Stomach (tissue), 19 donors: ENCODE measurements at places on chromosomes 6 and 20. TPM values are rescaled to one million over a fixed set of nuclear protein-coding genes. Genes with fewer than 3 reads are reported as not detected.

The RAET1L gene
- total RNA-seq: not detected

The SALL4 gene
- total RNA-seq: 1.2 TPM

The RNGTT gene
- 8.0 TPM for total RNA-seq

The EEF1A2 gene
- total RNA-seq: 64.8 TPM

The DNMT3B gene
- 17.0 TPM for total RNA-seq

The LIN28B gene
- total RNA-seq: not detected

The KHDC1 gene
- 1.8 TPM for total RNA-seq

DNA sequence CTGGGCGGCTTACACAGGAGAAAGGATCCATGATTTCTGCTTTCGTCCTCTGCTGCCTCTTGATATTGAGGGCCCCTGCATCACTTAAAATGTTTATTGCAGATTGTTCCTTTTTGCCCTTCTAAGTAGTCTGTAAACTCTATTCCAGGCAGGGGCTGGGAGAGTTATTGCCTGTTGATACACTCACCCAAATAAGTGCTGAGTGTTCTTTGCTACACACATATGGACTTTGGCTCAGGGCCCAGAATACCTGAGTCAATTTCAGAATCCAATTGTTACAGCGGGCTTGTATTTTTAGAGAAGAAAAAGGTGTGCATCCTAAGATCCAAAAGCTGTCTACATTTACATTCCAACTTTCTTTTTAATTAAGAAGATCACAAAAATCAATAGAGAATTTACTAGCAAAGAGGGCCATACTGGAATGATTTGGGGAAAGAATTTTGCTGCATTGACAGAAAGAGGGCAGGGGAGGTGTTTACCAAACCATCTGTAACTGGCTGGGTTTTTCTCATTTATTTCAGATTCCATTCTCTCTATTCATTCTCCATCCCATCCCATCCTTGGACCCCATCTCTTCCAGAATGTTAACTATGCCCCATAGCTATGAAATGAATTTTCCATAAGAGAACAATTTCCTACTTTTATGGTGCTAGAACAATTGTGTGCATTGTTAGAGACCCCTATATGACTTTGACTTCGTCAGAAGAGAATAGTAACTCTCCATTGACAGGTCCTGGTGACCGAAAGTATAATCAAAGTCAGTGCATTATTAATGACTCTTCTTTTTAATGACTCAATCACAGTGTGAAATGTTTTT lies 959.9 kb upstream of the FLRT3 start:
- no peak overlapping the region for H3K4me3 ChIP-seq
- H3K27me3 ChIP-seq: no peaks in the 10 kb centered on the region
- peaks cover 21% of the 10 kb centered on the region for H3K4me1 ChIP-seq
- H3K36me3 ChIP-seq: no peaks in the 10 kb centered on the region

GRCh38 chr6:116392132-116393013 lies 21.6 kb downstream of the DSE start:
- no peak for DNase-seq
- H3K36me3 ChIP-seq: no peaks in the 10 kb centered on the region
- no peaks in the 10 kb centered on the region for H3K27me3 ChIP-seq
- peaks cover 35% of the 10 kb centered on the region for H3K4me1 ChIP-seq
- H3K4me3 ChIP-seq: no peak overlapping the region
- H3K27ac ChIP-seq: no peak overlapping the region

- DNase-seq: no peak
- no peaks in the 10 kb centered on the region for H3K27me3 ChIP-seq
- no peak overlapping the region for H3K27ac ChIP-seq
- H3K4me1 ChIP-seq: no peaks in the 10 kb centered on the region
These were observed 98.3 kb upstream of the PHACTR1 start for GRCh38 chr6:12618296-12618695.

DNA sequence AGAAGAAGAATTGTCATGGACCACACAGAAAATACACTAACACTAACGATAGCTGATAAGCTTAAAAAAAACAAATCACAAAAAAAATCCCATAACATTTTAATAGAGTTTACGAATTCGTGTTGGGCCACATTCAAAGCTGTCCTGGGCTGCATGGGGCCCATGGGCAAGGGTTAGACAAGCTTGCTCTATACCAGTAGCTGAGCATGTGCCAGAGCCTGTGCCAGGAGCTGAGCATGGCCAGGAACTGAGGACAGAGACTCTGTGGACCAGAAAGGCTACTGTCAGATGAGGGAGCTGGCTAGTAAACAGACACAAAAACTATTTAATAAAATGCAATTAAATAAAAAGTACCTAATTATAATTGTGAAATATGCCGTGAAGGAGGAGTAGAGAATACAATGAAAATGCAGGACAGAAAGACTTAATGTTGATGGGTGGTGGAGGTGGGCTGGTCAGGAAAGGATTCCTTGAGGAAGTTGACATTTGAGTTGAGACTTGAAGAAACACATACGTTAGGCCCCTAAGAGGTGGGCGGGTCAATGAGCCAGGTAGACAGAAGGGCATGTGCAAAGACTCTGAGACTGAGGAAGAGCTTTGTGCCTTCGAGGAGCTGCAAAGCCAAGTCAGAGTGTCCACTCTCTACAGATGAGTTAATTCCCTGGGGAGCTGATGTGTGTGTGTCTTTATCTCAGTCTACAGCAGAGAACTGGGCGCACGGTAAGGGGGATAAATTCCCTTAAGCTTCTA lies 66.1 kb downstream of the JPH2 start:
- DNase-seq: no peak
- no peak overlapping the region for H3K4me3 ChIP-seq

GRCh38 chr20:9150679-9151078 lies 81.8 kb downstream of the PLCB4 start:
- no peaks in the 10 kb centered on the region for H3K4me1 ChIP-seq
- no peak overlapping the region for H3K4me3 ChIP-seq
- no peaks in the 10 kb centered on the region for H3K27me3 ChIP-seq
- no peak for DNase-seq
- no peaks in the 10 kb centered on the region for H3K36me3 ChIP-seq
- H3K27ac ChIP-seq: no peak overlapping the region

DNA sequence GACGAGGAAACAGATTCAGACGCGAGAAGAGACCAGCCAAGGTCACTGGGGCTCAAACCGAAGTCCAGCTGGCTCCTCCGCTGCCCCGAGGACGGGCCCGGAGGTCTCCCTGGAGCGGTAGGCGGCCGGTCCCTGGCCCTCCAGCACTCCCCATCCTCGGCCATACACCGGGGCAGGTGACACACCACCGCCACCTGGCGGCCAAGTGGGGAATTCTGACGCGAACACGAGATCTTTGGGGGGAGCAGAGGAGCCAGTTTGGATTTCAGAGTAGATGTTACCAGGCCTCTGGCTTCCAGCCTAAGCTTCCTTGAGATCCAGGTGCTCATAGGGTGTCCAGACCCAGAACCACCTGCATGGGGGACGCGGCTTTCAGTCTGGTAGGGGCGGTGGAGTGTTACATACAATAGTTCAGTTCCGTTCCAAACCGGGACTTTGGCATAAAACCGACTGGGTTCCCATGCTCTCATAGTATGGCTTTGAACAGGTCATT lies 16.1 kb downstream of the BPIFB1 start:
- DNase-seq: peak; percentile 83
- peaks cover 6% of the 10 kb centered on the region for H3K4me1 ChIP-seq
- no peak overlapping the region for H3K27ac ChIP-seq
- H3K4me3 ChIP-seq: no peak overlapping the region

DNA sequence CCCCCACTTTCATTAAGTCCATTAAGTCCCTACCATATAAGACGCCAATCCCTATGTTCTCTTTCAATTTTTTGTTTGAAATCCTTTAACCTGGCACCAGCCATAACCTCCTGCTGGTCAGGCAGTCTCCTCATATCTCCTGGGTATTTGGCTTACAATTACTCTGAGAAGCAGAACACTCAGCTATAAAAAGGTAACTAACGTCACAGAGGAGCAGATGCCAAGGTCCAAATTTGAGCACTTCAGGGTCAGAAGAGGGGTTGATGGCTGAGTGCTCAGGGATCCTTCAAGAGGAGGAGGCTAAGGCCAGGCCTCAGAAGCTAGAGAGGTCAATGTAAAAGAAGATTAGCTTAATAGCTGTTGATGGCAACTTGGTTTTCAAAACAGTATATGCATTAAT lies 22.3 kb upstream of the RCAN2 start:
- H3K27ac ChIP-seq: no peak overlapping the region
- H3K4me1 ChIP-seq: peaks cover 40% of the 10 kb centered on the region
- no peak overlapping the region for H3K4me3 ChIP-seq
- no peaks in the 10 kb centered on the region for H3K27me3 ChIP-seq
- H3K36me3 ChIP-seq: no peaks in the 10 kb centered on the region

GRCh38 chr6:23280437-23280836 lies 711.1 kb downstream of the HDGFL1 start:
- H3K4me1 ChIP-seq: no peaks in the 10 kb centered on the region
- no peaks in the 10 kb centered on the region for H3K36me3 ChIP-seq
- no peak for DNase-seq
- H3K27ac ChIP-seq: no peak overlapping the region

DNA sequence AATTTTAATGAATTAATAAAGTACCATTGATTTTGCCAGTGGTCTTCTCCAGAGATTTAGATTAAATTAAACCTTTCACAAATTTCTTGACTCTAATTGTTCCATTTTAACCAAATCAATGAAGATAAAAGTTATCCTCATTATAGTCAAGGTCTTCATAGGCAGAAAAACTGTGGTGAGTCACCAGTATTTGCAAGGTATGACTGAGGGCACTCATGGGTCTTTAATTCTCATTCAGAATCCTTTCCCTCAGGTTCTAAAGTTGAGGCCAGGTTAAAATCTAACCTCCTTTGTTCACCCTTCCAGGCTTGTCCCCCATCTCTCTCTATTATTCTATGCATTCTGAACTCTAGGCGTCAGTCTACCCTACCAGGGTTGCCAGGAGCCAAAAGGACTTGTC lies 93.9 kb downstream of the JAG1 start:
- H3K27ac ChIP-seq: no peak overlapping the region
- no peaks in the 10 kb centered on the region for H3K36me3 ChIP-seq
- no peaks in the 10 kb centered on the region for H3K4me1 ChIP-seq
- no peak for DNase-seq
- H3K4me3 ChIP-seq: no peak overlapping the region

DNA sequence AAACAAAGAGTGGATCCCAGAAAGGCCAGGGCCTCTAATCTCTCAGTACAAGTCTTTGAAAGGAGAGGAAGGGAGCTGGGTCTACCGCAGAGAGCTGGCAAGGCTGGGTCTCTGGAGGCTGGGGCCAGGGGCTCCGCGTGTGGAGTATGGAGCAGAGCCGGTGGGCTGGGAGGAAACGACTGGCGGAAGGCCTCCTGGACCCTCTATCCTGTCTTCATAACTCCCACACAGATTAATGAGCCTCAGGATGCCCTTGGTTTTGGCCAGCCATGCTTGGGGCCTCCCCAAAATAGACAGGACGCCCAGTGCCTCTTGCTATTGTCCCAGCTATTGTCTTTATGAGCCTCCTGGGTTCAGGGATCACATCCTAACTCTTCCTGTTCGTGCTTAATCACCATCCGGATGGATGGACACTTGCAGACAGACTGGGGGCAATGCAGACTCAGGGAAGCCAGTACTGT lies 306.4 kb downstream of the DHX35 start:
- no peak for DNase-seq
- no peak overlapping the region for H3K27ac ChIP-seq
- no peaks in the 10 kb centered on the region for H3K4me1 ChIP-seq
- H3K36me3 ChIP-seq: no peaks in the 10 kb centered on the region
- no peak overlapping the region for H3K4me3 ChIP-seq
- H3K27me3 ChIP-seq: no peaks in the 10 kb centered on the region

DNA sequence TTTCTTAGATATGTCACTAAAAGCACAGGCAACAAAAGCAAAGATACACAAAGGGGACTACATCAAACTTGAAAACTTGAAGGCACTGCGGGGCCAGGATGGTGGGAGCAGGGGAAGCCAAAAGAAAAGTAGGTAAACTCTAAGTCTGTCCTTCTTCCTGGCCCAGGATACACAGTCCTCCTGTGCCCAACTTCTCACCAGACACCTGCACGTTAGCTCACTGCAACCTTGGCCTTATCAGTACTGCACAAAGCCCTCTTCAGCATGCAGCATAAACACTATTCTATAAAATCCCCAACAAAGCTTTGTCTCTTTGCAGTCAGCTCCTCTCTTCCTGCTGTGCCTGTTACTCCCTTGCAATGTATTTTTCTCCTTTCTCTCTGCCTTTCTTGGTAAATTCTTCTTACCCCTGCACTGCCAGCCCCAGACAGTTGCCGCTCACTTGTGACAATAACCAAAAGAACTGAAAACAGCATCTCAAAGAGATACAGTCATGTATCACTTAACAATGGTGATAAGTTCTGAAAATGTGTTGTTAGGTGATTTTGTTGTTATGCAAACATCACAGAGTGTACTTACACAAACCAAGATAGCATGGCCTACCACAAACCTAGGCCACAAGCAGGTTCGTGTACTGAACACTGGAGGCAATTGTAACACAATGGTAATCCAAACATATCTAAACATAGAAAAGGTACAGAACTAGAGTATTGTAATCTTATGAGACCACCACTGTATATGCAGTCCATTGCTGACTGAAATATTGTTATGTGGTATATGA lies 51.2 kb downstream of the NINL start:
- peaks cover 10% of the 10 kb centered on the region for H3K4me1 ChIP-seq
- no peak overlapping the region for H3K27ac ChIP-seq
- H3K27me3 ChIP-seq: no peaks in the 10 kb centered on the region
- peaks cover 7% of the 10 kb centered on the region for H3K36me3 ChIP-seq
- no peak for DNase-seq
- no peak overlapping the region for H3K4me3 ChIP-seq

DNA sequence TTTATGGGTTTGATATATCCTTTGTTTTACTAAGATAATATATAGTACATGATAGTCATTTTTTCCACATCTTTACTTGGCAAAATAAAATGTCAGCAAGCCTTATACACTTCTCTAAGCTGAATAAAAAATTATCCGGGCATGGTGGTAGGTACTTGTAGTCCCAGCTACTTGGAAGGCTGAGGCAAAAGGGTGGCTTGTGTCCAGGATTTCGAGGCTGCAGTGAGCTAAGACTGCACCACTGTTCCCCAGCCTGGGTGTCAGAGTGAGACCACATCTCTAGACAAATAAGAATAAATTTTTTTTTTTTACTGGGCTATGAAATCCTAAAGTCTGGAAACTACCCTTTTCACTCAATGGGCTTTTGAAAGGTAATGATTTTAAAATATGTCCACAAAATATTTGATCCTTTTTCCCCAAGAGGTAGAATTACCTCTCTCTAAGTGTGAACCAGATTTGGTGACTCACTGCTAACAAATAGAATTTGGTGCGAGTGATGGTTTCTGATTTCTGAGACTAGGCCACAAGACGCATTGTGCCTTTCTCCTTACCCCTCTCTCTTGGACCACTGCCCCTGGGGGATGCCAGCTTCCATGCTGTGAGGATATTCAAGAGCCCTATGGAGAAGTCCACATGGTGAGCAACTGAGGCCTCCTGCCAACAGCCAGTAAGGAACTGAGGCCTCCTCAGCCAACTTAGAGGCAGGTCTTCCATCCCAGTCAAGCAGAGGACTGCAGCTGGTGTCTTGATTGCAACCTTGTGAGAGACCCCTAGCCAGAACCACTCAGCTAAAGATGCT lies 84.2 kb upstream of the ZNFX1 start:
- no peaks in the 10 kb centered on the region for H3K36me3 ChIP-seq
- DNase-seq: no peak
- no peaks in the 10 kb centered on the region for H3K27me3 ChIP-seq
- H3K27ac ChIP-seq: no peak overlapping the region

- H3K27ac ChIP-seq: no peak overlapping the region
- no peak overlapping the region for H3K4me3 ChIP-seq
- H3K4me1 ChIP-seq: peaks cover 4% of the 10 kb centered on the region
- no peaks in the 10 kb centered on the region for H3K27me3 ChIP-seq
- DNase-seq: no peak
These were observed 34.5 kb downstream of the FGD2 start for GRCh38 chr6:37039958-37040357.

GRCh38 chr6:161901740-161902426 lies 628.0 kb upstream of the AGPAT4 start:
- no peak for DNase-seq
- H3K27ac ChIP-seq: no peak overlapping the region
- no peaks in the 10 kb centered on the region for H3K4me1 ChIP-seq
